Memory B cell (primary cell): ENCODE measurements at places on chromosomes 13 and 19.

DNA sequence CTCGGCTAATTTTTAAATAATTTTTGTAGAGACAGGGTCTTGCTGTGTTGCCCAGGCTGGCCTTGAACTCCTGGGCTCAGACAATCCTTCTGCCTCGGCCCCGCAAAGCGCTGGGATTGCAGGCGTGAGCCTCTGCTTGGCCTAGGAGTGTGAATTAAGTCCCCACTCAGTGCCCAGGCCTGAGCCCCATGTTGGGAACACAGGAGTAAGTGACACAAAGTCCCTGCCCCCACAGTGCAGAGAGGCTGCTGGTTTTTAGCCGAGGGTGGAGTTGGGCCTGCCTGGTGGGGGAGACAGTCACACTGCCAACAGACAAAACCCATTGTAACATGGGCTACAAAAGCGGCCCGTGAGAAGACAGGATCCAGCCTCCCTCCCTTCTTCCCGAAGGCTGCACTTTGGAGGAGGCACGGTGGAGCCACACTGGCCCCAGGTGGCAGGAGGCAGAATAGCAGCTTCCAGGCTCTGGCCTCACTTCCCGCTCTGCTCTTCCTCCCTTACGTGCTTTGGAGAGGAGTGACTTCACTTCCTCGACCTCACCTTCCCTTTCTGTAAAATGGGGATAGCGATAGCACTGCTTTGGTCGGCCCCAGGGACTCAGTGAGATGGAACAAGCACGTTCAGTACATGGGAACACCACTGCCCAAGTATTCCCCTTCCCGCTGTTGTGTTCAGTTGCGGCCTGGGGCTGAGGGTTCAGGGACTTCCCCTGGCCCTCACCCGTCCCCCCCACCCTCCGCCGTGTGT is 15.2 kb upstream of the EHD2 start:
- H3K27me3 ChIP-seq, result no peaks in the 10 kb centered on the region
- H3K4me1 ChIP-seq, result peaks cover 7% of the 10 kb centered on the region
- H3K36me3 ChIP-seq, result peaks cover 13% of the 10 kb centered on the region
- DNase-seq, result peak; percentile 49
- H3K27ac ChIP-seq, result no peak overlapping the region
- no peak overlapping the region for H3K4me3 ChIP-seq

DNA sequence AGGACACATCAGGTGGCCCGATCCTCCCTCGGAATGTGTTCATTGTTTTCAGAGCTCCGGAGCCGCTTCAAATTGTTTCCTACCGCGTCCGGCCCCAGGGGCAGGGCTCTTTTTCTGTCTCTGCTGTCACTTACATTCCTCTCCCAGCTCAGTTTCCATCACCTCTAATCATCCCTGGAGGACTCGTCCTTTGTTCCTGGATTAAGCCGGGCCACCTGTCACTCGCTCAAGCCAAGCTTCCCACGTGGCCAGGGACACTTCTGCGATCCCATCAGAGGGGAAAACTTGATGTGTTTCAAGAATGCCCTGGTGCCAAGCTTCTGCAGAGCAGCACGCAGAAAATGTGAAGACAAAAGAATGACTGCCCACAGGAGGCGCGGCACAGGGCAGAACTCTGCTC is 13.5 kb downstream of the IL17D start:
- no peak for DNase-seq
- peaks cover 7% of the 10 kb centered on the region for H3K4me1 ChIP-seq
- H3K36me3 ChIP-seq, result no peaks in the 10 kb centered on the region

- no peak overlapping the region for H3K4me3 ChIP-seq
- no peak overlapping the region for H3K27ac ChIP-seq
- H3K36me3 ChIP-seq, result no peaks in the 10 kb centered on the region
- H3K27me3 ChIP-seq, result no peaks in the 10 kb centered on the region
- no peak for DNase-seq
These were observed 49.4 kb upstream of the ALOX5AP start for GRCh38 chr13:30685987-30686386.

- no peaks in the 10 kb centered on the region for H3K27me3 ChIP-seq
- H3K4me3 ChIP-seq, result no peak overlapping the region
- peak overlapping the region; percentile 78 for H3K27ac ChIP-seq
- peaks cover 31% of the 10 kb centered on the region for H3K4me1 ChIP-seq
- no peak for DNase-seq
These were observed 10.0 kb downstream of the MTIF3 start for GRCh38 chr13:27440408-27440807.

DNA sequence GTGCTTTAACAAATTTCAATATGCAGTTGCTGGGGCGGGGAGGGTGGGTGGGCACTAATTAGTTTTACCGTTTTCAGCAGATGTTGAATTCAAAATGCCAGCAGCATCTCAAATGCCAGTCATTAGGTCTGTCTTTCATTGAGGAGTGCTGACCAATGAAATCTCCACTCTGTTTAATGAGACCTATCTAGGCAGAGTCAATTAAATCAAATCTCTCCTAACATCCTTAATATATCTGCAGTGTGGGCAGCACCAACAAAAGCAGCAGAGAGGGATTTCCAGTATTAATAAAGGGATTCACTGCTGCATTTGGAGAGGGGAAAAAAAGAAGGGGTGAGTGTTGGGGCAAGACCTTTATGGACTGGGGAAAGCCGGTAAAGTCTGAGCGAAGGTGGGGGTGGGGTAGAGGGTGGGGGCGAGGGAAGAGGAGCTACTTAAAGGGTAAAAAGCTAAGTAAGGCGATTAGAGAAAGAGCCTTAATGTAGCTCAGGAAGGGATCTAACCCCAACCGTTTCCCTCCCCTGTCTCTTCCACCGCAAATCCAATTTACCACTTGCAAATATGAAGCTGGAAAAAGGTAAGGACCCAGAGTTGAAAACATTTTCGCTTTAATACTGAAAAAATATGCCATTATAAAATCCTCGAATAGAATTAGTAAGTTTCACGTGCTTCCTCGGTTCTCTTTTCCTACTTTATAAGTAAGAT is 4.5 kb downstream of the SLITRK1 start:
- H3K4me1 ChIP-seq, result no peaks in the 10 kb centered on the region
- H3K36me3 ChIP-seq, result no peaks in the 10 kb centered on the region
- H3K27me3 ChIP-seq, result peaks cover 2% of the 10 kb centered on the region
- no peak overlapping the region for H3K4me3 ChIP-seq
- no peak overlapping the region for H3K27ac ChIP-seq

GRCh38 chr19:18073197-18073596 is 13.5 kb downstream of the IL12RB1 start:
- no peak overlapping the region for H3K4me3 ChIP-seq
- H3K27me3 ChIP-seq, result no peaks in the 10 kb centered on the region
- H3K27ac ChIP-seq, result no peak overlapping the region
- DNase-seq, result no peak

- DNase-seq, result no peak
- H3K4me3 ChIP-seq, result no peak overlapping the region
- H3K27ac ChIP-seq, result no peak overlapping the region
- no peaks in the 10 kb centered on the region for H3K27me3 ChIP-seq
- H3K4me1 ChIP-seq, result no peaks in the 10 kb centered on the region
- no peaks in the 10 kb centered on the region for H3K36me3 ChIP-seq
These were observed 282.7 kb upstream of the KLHL1 start for GRCh38 chr13:70390968-70391367.

DNA sequence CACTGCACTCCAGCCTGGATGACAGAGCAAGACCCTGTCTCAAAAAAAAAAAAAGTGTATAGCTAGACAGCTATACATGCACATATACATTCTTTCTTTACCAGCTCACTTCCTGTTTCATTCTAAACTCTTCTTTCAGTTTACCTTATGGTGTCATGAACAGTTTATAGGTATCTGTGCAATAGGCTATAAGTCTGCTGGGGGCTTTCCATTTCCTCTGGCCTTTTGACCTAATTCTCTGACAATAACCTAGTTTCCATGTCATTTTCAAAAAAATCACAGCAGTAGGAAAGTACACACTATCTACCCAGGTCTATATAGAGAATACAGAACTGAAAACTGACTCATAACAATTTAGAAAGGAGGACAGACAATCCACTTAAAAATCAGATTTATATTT is 24.4 kb upstream of the URAD start:
- no peak overlapping the region for H3K4me3 ChIP-seq
- peak overlapping the region; percentile 65 for H3K27ac ChIP-seq
- DNase-seq, result no peak
- no peaks in the 10 kb centered on the region for H3K36me3 ChIP-seq
- peaks cover 11% of the 10 kb centered on the region for H3K4me1 ChIP-seq

- no peak overlapping the region for H3K4me3 ChIP-seq
- H3K27ac ChIP-seq, result no peak overlapping the region
- H3K4me1 ChIP-seq, result peaks cover 31% of the 10 kb centered on the region
- peaks cover 13% of the 10 kb centered on the region for H3K36me3 ChIP-seq
These were observed 6.8 kb downstream of the PLEKHJ1 start for GRCh38 chr19:2229103-2230032.

GRCh38 chr19:34995551-34995950 is 4.6 kb upstream of the GRAMD1A start:
- peaks cover 6% of the 10 kb centered on the region for H3K27me3 ChIP-seq
- no peaks in the 10 kb centered on the region for H3K36me3 ChIP-seq
- peaks cover 9% of the 10 kb centered on the region for H3K4me1 ChIP-seq
- no peak overlapping the region for H3K4me3 ChIP-seq

DNA sequence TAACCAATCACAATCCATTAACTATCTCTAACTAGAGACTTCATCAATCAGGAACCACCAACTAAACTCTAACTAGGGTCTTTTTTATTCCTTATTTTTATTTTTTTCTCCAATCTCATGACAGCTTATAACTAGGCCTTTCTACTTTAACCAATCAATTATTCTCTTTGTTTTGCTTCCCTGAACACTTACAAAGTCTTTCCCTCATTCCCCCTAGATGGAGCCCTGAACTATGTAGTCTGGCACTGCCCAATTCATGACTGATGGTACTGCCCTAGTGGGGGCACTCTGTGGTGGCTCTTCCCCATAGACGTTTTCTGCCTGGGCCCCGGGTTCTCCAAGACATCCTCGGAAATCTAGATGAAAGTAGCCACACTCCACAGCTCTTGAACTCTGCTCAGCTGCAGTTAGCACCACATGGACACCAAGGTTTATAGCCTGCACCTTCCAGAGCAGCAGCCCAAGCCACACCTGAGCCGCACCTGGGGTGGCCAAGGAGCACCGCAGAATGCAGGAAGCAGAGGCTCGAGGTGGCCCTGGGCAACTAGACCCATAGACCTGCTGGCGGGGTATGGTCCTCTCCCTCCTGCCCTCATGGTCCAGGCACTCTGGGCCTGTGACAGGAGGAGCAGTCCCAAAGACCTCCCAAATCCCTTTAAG is 6.6 kb downstream of the ATP7B start:
- no peaks in the 10 kb centered on the region for H3K36me3 ChIP-seq
- no peak overlapping the region for H3K27ac ChIP-seq
- peaks cover 15% of the 10 kb centered on the region for H3K27me3 ChIP-seq
- no peaks in the 10 kb centered on the region for H3K4me1 ChIP-seq
- no peak for DNase-seq

- H3K27me3 ChIP-seq, result peaks cover 35% of the 10 kb centered on the region
- H3K36me3 ChIP-seq, result peaks cover 8% of the 10 kb centered on the region
- no peak overlapping the region for H3K27ac ChIP-seq
These were observed 3.1 kb downstream of the ADAMTS10 start for GRCh38 chr19:8607386-8607785.
